ENCODE measurements at places on chromosomes 6 and 20. TPM values are rescaled to one million over a fixed set of nuclear protein-coding genes. Genes with fewer than 3 reads are reported as not detected.

GRCh38 chr20:53606364-53606985 is 12.8 kb upstream of the ZNF217 start:
- peak; percentile 54 for DNase-seq
- H3K27ac ChIP-seq: no peak overlapping the region
- H3K36me3 ChIP-seq: no peaks in the 10 kb centered on the region
- H3K4me1 ChIP-seq: peaks cover 28% of the 10 kb centered on the region
- H3K27me3 ChIP-seq: no peaks in the 10 kb centered on the region
- no peak overlapping the region for H3K4me3 ChIP-seq

DNA sequence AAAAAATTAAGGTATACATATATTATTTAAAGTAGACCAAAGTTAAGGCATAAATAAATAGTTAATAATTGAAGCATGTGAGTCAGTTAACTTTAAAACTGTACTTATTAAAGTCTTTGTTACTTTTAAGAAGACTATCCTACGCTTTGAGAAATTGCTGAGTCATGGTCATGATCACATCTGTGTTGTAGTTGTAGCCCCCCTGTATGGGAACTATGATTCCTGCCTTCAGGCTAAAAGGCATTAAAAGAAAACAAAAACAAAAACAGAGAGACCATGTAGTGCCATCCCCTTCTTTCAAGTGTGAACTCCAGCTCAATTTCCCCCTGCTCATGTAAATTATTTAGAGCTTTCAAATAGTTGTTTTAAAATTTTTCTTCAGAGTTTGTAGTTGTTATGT is 123.4 kb downstream of the FLRT3 start:
- no peaks in the 10 kb centered on the region for H3K4me1 ChIP-seq
- H3K36me3 ChIP-seq: no peaks in the 10 kb centered on the region
- DNase-seq: no peak
- no peak overlapping the region for H3K27ac ChIP-seq
- H3K27me3 ChIP-seq: no peaks in the 10 kb centered on the region

- H3K36me3 ChIP-seq: no peaks in the 10 kb centered on the region
- no peak overlapping the region for H3K4me3 ChIP-seq
- H3K27me3 ChIP-seq: no peaks in the 10 kb centered on the region
Observed at GRCh38 chr20:21583486-21584168, 69.8 kb upstream of the NKX2-2 start.

GRCh38 chr6:19976411-19977129 is 139.4 kb downstream of the ID4 start:
- H3K4me1 ChIP-seq: no peaks in the 10 kb centered on the region
- H3K4me3 ChIP-seq: no peak overlapping the region
- H3K27me3 ChIP-seq: no peaks in the 10 kb centered on the region
- H3K27ac ChIP-seq: no peak overlapping the region
- H3K36me3 ChIP-seq: no peaks in the 10 kb centered on the region

- no peaks in the 10 kb centered on the region for H3K36me3 ChIP-seq
- peak overlapping the region; percentile 81 for H3K27ac ChIP-seq
- DNase-seq: no peak
- H3K4me3 ChIP-seq: no peak overlapping the region
Observed at GRCh38 chr6:16713597-16713996, 47.7 kb downstream of the ATXN1 start.

DNA sequence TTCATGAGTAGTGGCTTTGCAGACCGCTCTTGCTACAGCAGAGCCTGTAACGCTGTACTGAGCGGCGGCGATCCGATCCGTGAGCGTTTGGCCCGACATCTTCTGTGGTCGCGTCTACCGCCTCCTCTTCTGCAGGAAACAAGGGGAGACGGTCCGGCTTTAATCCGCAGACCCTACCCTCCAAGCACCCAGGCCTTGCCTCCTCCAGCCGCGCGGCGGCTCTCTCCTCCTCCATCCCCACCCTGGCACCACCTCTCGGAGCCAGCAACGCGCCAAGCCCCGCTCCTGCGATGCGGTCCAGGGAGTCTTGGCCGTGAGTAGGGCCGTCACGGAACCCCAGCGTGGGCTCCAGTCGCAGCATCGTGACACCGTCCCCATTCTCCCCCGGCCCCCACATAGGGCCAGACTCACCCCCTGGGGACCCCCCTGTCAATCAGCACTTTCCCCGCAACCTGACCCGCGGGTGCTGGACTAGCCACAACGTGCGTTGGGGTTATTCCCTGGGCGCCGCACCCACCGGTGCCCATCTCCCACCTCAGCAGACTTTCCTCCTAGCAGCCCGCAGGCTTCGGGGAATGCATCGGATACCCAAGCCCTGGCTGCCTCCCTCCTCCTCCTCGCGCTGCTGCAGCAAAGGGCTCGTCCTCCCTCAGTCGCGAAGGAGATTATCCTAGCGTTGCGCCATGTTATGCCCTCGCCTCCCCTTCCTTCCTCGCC is 914 bp downstream of the SNAP91 start:
- peaks cover 20% of the 10 kb centered on the region for H3K4me1 ChIP-seq
- no peak for DNase-seq
- peak overlapping the region; percentile 44 for H3K4me3 ChIP-seq
- peaks cover 7% of the 10 kb centered on the region for H3K27me3 ChIP-seq

- no peaks in the 10 kb centered on the region for H3K36me3 ChIP-seq
- DNase-seq: no peak
- no peak overlapping the region for H3K4me3 ChIP-seq
- H3K4me1 ChIP-seq: no peaks in the 10 kb centered on the region
Observed at GRCh38 chr6:78300885-78301284, 566.5 kb upstream of the IRAK1BP1 start.

- peak overlapping the region; percentile 83 for H3K4me3 ChIP-seq
- H3K4me1 ChIP-seq: peaks cover 82% of the 10 kb centered on the region
- H3K27ac ChIP-seq: peak overlapping the region; percentile 100
- no peaks in the 10 kb centered on the region for H3K36me3 ChIP-seq
- H3K27me3 ChIP-seq: no peaks in the 10 kb centered on the region
Observed at GRCh38 chr6:137217801-137218472, 1.2 kb downstream of the IFNGR1 start.

DNA sequence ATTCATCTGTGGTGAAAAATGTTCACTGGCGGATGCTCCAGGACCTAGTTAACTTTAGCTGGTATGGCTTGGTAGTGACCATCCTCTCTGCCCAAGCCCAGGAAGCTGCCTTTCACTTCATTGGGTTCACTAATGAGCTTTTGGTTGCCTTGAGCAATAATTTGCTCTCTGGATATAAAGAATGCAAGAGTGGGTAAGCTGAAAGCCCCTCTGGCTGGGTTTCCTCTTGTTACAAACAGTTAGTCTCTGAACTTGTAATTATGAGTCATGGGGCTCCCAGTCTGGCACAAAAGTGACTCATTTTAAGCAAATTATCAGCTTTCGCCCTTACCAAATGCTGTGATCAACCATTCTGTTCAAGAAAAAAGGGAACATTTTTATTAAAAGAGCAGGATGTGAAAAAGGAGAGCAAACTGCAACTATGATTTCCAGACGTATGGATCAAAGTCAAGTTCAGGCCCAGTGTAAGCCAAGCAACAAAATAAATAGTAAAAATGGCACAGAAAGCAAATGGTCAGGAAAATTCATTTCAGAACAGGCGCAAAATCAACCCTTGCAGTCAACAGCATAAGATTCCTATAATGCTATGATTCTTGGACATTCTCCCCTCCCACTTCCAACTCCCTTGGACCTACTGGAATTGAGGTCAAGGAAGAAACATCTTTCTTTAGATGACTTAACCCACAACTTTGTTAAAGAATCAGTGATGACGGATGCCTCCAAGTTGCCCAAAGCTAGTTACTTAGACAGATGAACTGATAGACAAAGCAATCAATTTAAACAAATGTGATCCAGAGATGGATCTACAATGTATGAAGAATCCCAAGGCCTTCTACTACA is 130.0 kb upstream of the KCNK16 start:
- no peaks in the 10 kb centered on the region for H3K27me3 ChIP-seq
- no peaks in the 10 kb centered on the region for H3K4me1 ChIP-seq
- DNase-seq: no peak
- H3K4me3 ChIP-seq: no peak overlapping the region
- no peaks in the 10 kb centered on the region for H3K36me3 ChIP-seq

DNA sequence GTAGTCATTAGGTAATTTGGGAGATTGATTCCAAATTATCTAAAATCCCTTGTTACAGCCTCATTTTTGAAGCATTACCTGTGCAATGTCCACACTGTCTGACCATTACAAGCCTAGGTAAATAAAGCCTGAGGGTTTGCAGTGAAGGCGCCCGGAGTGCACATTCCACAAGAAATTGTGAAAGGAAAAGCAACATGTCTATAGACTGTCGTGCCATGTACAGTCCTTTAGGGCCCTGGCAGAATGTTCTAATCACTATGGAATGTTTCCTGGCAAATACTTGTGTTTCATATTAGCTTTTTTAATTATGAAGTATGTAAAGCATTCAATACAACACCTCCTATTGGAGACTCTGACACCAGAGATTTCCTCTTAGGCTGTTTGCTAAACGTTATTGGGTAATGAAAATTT is 28.9 kb downstream of the PREP start:
- no peaks in the 10 kb centered on the region for H3K36me3 ChIP-seq
- no peak for DNase-seq
- H3K4me3 ChIP-seq: no peak overlapping the region
- H3K27ac ChIP-seq: no peak overlapping the region

The C6orf52 gene
- total RNA-seq: not detected

The GABRR1 gene
- total RNA-seq: not detected

Measured in vagina (tissue), 2 donors.